Ovary (tissue), 10 donors: ENCODE measurements at places on chromosomes 3 and 15. TPM values are rescaled to one million over a fixed set of nuclear protein-coding genes. Genes with fewer than 3 reads are reported as not detected.
A peak's percentile ranks its signal among the peaks of the same experiment; 100 is the strongest.

CMTM8 gene
- total RNA-seq: 6.4 TPM

GOLGB1 gene
- 59.6 TPM for total RNA-seq

LRRC2 gene
- 3.9 TPM for total RNA-seq

CRABP1 gene
- total RNA-seq: not detected

TUSC7 gene
- not detected for total RNA-seq

EPHB3 gene
- 10.2 TPM for total RNA-seq

DUOX2 gene
- total RNA-seq: 0.63 TPM

RETNLB gene
- not detected for total RNA-seq

GRCh38 chr15:74460298-74460697 is 662 bp downstream of the UBL7 start:
- H3K27me3 ChIP-seq: no peaks in the 10 kb centered on the region
- no peaks in the 10 kb centered on the region for H3K36me3 ChIP-seq
- H3K27ac ChIP-seq: no peak overlapping the region
- H3K4me3 ChIP-seq: peak overlapping the region; percentile 45
- peaks cover 3% of the 10 kb centered on the region for H3K4me1 ChIP-seq

- no peaks in the 10 kb centered on the region for H3K4me1 ChIP-seq
- H3K36me3 ChIP-seq: no peaks in the 10 kb centered on the region
- no peak for DNase-seq
- no peaks in the 10 kb centered on the region for H3K27me3 ChIP-seq
Measured at GRCh38 chr3:140223631-140224030, 288.6 kb downstream of the CLSTN2 start.

- no peak overlapping the region for H3K4me3 ChIP-seq
- no peaks in the 10 kb centered on the region for H3K27me3 ChIP-seq
- no peak for DNase-seq
- no peaks in the 10 kb centered on the region for H3K4me1 ChIP-seq
- H3K27ac ChIP-seq: no peak overlapping the region
Measured at GRCh38 chr3:101414121-101414520, 93.7 kb upstream of the IMPG2 start.

DNA sequence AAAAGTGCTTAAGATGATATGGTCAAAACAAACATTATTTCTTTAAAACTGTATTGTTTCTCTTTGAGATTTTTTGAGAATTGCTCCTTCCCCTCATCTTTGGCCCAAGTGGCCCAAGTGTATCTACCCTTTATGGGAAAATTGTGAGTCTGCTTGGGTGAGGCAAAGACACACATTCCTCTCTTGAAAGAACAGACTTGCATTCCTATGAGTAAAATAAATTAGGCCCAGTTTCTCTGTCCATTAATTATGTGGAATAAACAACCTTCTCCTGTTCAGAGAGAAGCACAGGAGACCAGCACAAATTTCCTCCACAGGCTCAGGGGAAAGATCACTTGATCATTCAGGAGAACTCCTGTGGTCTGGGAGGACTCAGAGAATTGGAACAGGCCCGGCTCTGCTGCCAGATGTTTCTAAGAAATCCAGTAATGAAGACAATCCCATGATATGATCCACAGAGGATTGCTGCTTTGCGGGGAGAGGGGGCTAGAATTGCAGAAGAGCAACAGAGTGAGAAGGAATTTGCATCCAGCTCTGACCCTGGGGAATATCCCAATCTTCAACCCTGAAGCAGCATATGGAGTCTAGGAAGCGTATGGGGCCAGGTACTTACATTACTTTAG is 53.8 kb upstream of the BOC start:
- H3K27me3 ChIP-seq: no peaks in the 10 kb centered on the region
- no peak for DNase-seq
- no peak overlapping the region for H3K4me3 ChIP-seq
- H3K27ac ChIP-seq: no peak overlapping the region

- no peak for DNase-seq
- no peak overlapping the region for H3K27ac ChIP-seq
- H3K27me3 ChIP-seq: no peaks in the 10 kb centered on the region
- H3K4me1 ChIP-seq: no peaks in the 10 kb centered on the region
Measured at GRCh38 chr3:25493786-25494185, 65.7 kb downstream of the RARB start.

GRCh38 chr15:61195116-61196002 is 33.7 kb downstream of the RORA start:
- H3K36me3 ChIP-seq: no peaks in the 10 kb centered on the region
- no peak overlapping the region for H3K27ac ChIP-seq
- DNase-seq: no peak
- H3K27me3 ChIP-seq: no peaks in the 10 kb centered on the region
- no peak overlapping the region for H3K4me3 ChIP-seq
- peaks cover 2% of the 10 kb centered on the region for H3K4me1 ChIP-seq

- H3K36me3 ChIP-seq: no peaks in the 10 kb centered on the region
- H3K4me3 ChIP-seq: no peak overlapping the region
- no peak overlapping the region for H3K27ac ChIP-seq
- no peak for DNase-seq
- H3K4me1 ChIP-seq: no peaks in the 10 kb centered on the region
Measured at GRCh38 chr15:89794627-89795241, 18.6 kb downstream of the MESP2 start.

DNA sequence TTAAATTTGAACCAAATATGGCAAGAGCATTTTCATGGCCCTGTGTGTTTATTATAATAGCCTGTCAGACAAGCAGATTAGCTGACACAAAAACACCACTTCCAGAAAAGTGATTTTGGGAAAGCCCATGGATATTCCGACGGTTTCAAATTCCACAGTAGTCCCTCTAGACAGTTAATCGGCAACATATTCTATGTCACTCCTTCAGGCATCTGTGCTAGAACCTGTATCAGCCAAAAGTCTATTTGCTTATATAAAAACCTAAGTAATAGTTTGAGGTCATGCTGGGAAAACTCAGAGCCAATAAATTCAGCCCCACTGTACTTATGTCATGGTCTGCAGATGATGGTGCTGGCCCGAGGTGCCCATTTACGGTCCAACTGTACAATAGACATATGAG is 110.2 kb upstream of the ARHGEF26 start:
- peaks cover 2% of the 10 kb centered on the region for H3K27me3 ChIP-seq
- H3K4me1 ChIP-seq: no peaks in the 10 kb centered on the region
- no peak for DNase-seq
- no peak overlapping the region for H3K4me3 ChIP-seq

- no peak for DNase-seq
- no peak overlapping the region for H3K4me3 ChIP-seq
- no peaks in the 10 kb centered on the region for H3K27me3 ChIP-seq
- H3K27ac ChIP-seq: no peak overlapping the region
Measured at GRCh38 chr15:85311647-85312046, 68.8 kb upstream of the AKAP13 start.

DNA sequence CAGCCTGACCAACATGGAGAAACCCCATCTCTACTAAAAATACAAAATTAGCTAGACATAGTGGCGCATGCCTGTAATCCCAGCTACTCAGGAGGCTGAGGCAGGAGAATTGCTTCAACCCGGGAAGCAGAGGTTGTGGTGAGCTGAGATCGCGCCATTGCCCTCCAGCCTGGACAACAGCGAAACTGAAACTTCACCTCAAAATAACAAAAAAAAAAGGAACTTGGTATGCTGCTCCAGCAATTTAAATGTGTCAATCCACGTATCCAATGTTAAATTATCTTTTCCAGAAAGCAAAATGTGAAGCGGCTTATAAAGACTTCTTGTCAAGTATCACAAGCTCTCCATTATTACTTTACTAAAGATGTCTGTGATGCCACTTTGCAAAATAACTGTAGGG is 9.9 kb upstream of the ARIH1 start:
- H3K27me3 ChIP-seq: no peaks in the 10 kb centered on the region
- no peak for DNase-seq
- no peak overlapping the region for H3K4me3 ChIP-seq
- no peaks in the 10 kb centered on the region for H3K4me1 ChIP-seq
- no peak overlapping the region for H3K27ac ChIP-seq

DNA sequence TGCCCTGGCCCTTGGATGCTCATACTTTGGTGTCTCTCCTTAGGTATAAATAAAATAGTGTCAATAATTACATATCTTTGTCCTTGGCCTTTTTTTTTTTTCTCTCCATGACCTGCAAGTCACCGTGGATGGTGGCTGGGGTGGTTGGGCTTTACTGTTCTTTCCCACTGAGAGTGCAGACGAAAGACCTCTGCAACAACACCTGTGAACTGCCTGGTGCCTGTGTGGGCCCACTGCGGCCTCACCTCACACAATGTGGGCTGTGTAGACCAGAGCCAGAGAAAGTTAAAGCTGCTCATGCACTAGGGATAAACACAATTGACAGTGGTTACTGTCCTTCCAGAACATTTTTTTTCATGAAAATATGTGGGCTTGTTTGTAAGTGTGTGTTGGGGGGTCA is 39.0 kb downstream of the CCDC32 start:
- H3K4me1 ChIP-seq: no peaks in the 10 kb centered on the region
- H3K27ac ChIP-seq: no peak overlapping the region
- no peak overlapping the region for H3K4me3 ChIP-seq

DNA sequence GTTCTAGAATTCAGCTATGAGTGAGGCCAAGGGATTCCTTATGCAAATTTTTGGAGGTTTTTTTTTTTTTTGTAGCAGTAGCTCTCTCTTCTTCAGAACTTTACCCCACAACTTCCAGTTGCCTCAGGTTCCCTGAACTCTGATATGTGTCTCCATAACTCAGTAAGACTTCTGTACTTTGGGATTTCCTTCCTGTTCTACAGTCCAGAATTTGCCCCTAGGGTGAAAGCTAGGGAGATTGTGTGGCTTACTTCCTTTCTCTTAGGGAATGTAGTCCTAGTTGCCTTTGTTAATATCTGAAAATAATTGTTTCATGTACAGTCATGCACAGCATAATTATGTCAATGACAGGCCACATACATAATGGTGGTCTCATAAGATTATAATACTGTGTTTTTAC is 30.8 kb downstream of the LRRC28 start:
- H3K27me3 ChIP-seq: no peaks in the 10 kb centered on the region
- no peak overlapping the region for H3K27ac ChIP-seq
- no peaks in the 10 kb centered on the region for H3K4me1 ChIP-seq
- H3K4me3 ChIP-seq: no peak overlapping the region
- no peaks in the 10 kb centered on the region for H3K36me3 ChIP-seq

- no peak overlapping the region for H3K27ac ChIP-seq
- no peaks in the 10 kb centered on the region for H3K4me1 ChIP-seq
- H3K27me3 ChIP-seq: no peaks in the 10 kb centered on the region
- no peaks in the 10 kb centered on the region for H3K36me3 ChIP-seq
- H3K4me3 ChIP-seq: no peak overlapping the region
- DNase-seq: no peak
Measured at GRCh38 chr3:29153811-29154210, 127.1 kb upstream of the RBMS3 start.

DNA sequence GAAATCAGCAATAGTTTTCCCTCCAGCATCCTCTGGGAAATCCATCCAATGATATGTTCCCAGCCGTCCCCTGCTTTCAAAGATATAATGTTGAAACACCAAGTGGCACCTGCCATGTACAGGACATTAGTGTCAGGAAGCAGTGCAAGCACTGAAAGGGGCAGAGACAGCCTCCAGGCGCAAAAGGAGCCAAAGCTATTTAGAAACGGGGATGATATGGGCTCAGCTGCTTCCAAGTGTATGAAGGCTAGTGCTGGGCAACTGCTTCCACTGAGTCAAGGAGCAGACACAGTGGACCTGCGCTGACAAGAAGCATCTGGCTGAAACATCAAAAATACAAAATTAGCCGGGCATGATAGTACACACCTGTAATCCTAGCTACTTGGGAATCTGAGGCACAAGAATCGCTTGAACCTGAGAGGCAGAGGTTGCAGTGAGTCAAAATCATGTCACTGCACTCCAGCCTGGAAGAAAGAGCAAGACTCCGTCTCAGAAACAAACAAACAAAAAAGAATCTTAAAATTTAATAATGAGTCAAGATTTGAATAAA is 119.7 kb downstream of the AQP9 start:
- no peaks in the 10 kb centered on the region for H3K36me3 ChIP-seq
- H3K27ac ChIP-seq: no peak overlapping the region
- H3K4me1 ChIP-seq: no peaks in the 10 kb centered on the region
- H3K27me3 ChIP-seq: no peaks in the 10 kb centered on the region
- H3K4me3 ChIP-seq: no peak overlapping the region

GRCh38 chr3:185874119-185874518 is 49.3 kb upstream of the IGF2BP2 start:
- H3K27me3 ChIP-seq: no peaks in the 10 kb centered on the region
- no peak for DNase-seq
- no peak overlapping the region for H3K27ac ChIP-seq
- no peak overlapping the region for H3K4me3 ChIP-seq

GRCh38 chr3:123311201-123311600 is 109.5 kb downstream of the SEC22A start:
- no peak overlapping the region for H3K4me3 ChIP-seq
- no peak overlapping the region for H3K27ac ChIP-seq
- H3K36me3 ChIP-seq: no peaks in the 10 kb centered on the region
- H3K4me1 ChIP-seq: no peaks in the 10 kb centered on the region

GRCh38 chr15:101464256-101464998 is 25.1 kb downstream of the PCSK6 start:
- H3K27ac ChIP-seq: no peak overlapping the region

DNA sequence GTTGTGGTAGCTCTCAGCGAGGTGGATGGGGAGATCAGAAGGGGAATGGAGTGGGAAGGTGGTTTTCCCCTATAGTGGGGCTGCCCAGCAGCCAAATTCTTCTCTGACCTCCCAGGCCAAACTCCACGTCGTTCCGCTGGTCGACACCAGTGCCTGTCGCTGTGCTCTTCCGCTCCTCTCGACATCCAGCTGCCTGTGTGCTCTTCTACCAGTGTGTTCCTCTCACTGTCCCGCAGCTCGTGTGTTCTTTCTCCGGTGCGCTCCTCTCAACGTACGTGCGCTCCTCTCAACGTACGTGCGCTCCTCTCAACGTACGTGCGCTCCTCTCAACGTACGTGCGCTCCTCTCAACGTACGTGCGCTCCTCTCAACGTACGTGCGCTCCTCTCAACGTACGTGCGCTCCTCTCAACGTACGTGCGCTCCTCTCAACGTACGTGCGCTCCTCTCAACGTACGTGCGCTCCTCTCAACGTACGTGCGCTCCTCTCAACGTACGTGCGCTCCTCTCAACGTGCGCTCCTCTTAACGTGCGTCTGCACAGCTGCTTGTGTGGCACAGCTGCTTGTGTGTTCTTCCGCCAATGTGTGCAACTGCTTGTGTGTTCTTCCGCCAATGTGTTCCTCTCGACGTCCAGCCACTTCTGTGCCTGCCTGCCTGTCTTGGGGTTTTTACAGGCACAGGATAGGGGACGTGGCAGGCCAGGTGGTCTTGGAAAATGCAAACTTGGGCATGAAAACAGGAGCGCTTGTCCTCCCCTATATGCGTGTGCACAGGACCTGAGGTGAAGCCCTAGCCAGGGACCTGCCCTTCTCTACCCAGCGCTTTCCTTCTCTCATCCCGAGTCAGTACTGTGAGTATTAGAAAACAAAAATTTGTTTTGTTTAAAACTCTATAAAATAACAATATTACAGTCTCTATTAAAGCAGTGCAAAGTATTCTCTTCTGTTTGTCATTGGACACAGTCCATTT is 991.1 kb downstream of the GBE1 start:
- H3K27ac ChIP-seq: no peak overlapping the region
- H3K36me3 ChIP-seq: no peaks in the 10 kb centered on the region
- no peaks in the 10 kb centered on the region for H3K4me1 ChIP-seq
- H3K4me3 ChIP-seq: no peak overlapping the region
- no peak for DNase-seq

- H3K36me3 ChIP-seq: no peaks in the 10 kb centered on the region
- no peak overlapping the region for H3K4me3 ChIP-seq
- no peak overlapping the region for H3K27ac ChIP-seq
Measured at GRCh38 chr3:65752636-65753035, 286.1 kb downstream of the MAGI1 start.

- no peaks in the 10 kb centered on the region for H3K27me3 ChIP-seq
- H3K4me3 ChIP-seq: no peak overlapping the region
- DNase-seq: no peak
- H3K4me1 ChIP-seq: no peaks in the 10 kb centered on the region
Measured at GRCh38 chr3:108035751-108036150, 55.1 kb downstream of the CD47 start.
